ENCODE measurements at places on chromosomes 1 and 21.

DNA sequence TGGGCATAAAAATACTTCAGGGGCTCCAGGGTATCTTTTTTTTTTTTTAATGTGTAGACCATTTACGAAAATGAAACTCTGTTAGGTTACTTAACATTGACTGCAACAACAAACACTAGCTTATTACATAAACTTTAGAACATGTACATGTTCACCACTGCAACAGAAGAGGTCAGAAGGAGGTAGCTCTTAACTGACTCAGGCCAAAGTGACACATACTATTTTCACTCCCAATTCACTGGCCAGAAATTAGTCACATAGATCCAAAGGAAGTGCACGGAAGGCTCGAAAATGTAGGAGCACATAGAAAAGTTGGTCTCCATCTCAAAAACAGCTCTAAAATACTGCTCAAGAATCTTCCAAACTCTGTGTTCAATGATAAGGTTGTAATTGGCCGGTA is 107.2 kb downstream of the AKT3 start:
- DNase-seq = no peak

GRCh38 chr1:55813618-55814017 is 598.5 kb upstream of the USP24 start:
- no peak for DNase-seq

- no peak for DNase-seq
Observed at GRCh38 chr1:41800311-41800829, 118.4 kb downstream of the HIVEP3 start.

DNA sequence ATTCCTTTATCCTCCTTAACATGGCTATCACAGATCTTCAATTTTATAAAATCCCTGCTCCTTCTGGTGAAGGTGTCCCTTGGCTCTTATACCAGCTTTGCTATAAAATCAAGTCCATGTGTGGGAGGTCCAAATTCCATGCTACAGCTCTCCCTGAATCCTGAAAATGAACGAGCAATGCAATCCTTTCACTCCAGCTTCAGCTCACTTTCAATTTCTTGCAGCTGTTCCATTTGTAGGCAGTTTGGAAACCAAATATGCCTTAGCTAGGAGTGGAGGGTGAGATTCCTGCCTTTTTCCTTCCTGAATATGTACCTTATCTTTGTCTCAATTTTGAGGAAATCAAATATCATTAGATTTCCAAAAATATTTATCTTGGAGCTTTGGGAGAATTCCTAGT is 402.6 kb downstream of the TTLL7 start:
- DNase-seq = no peak

DNA sequence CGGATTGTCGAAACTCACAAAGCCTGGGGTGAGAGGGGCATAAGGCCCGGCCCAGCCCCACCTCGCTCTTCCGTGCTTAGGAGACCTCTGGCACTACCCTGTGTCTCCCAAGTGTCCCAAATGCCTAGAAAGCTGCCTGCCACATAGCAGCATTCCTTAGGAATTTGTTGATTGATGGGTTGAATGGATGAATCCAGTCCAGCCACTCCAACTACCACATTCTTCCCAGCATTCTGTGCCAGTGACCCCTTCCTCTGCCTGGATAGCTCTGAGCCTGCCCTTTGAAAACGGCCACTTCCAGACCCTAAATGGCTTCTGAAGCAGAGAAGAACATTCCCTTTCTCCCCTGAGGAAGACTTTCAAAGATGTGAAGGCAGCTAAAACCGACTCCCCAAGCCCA is 11.5 kb downstream of the CELF3 start:
- no peak for DNase-seq

DNA sequence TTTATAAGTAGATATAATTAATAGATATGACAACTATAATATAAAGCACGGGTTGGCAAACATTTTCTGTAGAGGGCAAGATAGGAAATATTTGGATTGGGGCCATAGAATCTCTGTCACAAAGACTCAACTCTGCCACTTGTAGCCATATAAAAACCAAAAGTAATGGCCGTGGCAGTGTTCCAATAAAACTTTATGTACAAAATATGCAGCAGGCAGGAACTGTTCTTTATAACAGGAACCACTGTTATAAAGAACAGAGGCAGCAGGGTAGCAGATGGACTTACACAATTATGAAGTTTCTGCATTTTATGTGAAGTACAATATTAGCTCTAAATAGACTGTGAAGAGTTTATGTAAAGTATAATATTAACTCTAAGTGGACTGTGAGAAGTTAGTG is 16.9 kb upstream of the QSOX1 start:
- no peak for DNase-seq

- DNase-seq = no peak
Observed at GRCh38 chr21:43190951-43191350, 22.1 kb downstream of the CRYAA start.

GRCh38 chr1:76940571-76941335 is 73.5 kb downstream of the ST6GALNAC5 start:
- DNase-seq = no peak

DNA sequence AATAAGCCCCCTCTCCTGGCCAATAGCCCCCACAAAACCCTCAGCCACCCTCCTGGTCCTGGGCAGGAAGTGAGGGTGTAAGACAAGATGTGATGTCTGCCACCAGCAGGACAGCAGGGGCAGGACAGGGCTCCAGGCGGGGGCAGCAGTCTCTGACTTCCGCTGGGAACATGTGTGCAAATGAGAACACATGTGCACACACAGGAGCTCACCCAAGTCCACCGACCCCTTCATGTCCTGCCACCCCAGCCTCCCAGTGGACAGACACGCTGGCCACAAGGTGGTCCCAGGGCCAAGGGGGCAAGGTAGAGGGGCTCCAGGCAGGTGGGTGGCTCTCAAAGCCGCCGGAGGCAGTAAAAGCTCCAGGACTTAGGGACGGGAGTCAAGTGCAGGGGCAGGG is 60.1 kb downstream of the KCNAB2 start:
- no peak for DNase-seq

GRCh38 chr1:219507437-219507836 is 105.5 kb downstream of the ZC3H11B start:
- no peak for DNase-seq

- no peak for DNase-seq
Observed at GRCh38 chr1:207328004-207328403, 6.5 kb downstream of the CD55 start.

GRCh38 chr1:226870026-226870400 is 403 bp upstream of the PSEN2 start:
- DNase-seq = no peak

DNA sequence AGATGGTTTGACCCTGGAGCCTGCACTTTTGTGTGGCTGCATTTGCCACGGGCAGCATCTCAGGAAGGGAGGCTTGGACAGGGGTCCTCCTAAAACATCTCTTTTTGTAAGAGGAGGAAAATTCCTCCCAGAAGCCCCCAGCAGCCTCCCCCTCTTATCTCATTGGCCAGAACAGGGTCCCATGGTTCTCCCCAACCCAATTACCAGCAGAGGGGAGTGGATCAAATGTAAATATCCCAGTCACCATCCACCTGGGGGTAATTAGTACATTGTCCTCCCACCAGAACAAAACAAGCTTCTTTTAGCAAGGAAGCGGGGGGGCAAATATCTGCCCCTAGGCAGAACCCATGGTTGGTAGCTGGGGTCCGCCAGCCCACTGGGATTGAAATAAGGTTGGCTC is 44.7 kb upstream of the TENT5B start:
- no peak for DNase-seq

GRCh38 chr1:3598522-3599285 is 12.6 kb downstream of the MEGF6 start:
- DNase-seq = no peak

- no peak for DNase-seq
Observed at GRCh38 chr1:32718036-32718435, 15.5 kb upstream of the SYNC start.

- DNase-seq = no peak
Observed at GRCh38 chr1:33364565-33364918, 43.6 kb upstream of the A3GALT2 start.
